ENCODE measurements at places on chromosomes 3 and 15.

DNA sequence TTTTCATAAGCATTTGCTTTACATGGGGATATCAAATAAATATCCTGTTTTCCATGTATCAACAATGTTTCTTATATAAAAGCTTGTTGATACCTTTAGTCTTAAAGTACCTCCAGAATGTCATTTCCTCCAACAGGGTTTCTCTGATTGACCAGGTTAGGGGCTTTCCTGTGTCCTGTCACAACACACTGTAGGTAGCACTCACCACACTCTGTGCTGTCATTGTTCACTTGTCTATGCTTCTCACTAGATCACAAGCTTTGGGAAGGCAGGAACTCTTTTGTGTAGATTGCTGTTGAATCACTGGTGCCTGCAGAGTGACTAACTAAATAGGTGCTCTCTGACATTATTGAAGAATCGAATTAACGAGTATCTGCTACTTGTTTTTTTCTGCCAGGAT lies 49.8 kb downstream of the USP50 start:
- DNase-seq = no peak

GRCh38 chr15:45884289-45884688 lies 249.5 kb downstream of the SQOR start:
- DNase-seq = no peak

DNA sequence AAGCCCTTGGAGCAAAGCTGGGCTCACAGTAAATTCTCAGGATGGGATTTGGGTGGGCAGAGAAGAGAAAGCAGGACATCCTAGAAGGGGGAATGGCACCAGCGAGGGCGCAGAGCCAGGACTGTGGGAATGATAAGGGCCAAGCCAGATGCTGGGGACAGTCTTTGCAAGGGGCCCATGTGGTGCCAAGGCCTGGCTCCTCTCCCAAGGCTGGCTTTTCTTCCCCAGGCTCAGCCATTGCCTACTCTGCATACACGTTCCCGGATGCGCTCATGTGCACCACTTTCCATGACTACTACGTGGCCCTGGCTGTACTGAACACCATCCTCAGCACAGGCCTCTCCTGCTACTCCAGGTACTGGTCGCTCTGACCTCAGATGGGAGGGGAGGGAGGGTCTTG lies 24.7 kb upstream of the KIF23 start:
- DNase-seq = no peak

- no peak for DNase-seq
These were observed 12.7 kb downstream of the TKT start for GRCh38 chr3:53243165-53243564.

DNA sequence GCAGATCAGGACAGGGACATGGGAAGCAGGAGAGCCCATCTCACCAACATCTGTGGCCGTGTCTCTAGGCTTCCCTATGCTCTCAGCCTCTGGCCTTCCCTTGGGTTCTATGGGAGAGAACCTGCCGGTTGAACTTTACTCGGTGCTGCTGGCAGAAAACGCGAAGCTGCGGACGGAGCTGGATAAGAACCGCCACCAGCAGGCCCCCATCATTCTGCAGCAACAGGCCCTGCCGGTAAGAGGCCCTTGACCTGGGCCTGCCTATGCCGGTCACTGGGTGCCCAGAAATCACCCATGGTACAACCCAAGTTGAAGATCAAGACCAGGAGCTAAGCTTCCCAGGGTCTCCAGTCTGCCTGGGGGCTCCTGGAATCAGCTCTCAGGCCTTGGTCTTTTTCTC lies 34.8 kb downstream of the CYP11A1 start:
- DNase-seq = no peak

- peak; percentile 23 for DNase-seq
These were observed 26.4 kb upstream of the LAMP3 start for GRCh38 chr3:183188895-183189462.

DNA sequence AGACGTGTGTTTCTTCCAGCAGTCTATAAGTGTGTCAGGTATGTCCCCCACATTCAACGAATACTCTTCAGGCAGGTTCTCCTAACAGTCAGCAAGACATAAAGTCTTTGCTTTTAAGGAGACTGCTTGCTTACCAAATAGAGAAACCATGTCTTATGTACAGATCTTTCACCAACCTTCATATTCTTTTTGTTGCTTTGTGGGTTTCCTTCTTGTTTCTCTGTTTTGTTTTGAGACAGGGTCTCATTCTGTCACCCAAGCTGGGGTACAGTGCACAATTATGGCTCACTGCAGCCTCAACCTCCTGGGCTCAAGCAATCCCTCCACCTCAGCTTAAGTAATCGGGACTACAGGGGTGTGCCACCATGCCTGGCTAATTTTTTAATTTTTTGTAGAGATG lies 14.3 kb downstream of the DYNC1LI1 start:
- no peak for DNase-seq
